ENCODE measurements at places on chromosomes 1 and 21.

DNA sequence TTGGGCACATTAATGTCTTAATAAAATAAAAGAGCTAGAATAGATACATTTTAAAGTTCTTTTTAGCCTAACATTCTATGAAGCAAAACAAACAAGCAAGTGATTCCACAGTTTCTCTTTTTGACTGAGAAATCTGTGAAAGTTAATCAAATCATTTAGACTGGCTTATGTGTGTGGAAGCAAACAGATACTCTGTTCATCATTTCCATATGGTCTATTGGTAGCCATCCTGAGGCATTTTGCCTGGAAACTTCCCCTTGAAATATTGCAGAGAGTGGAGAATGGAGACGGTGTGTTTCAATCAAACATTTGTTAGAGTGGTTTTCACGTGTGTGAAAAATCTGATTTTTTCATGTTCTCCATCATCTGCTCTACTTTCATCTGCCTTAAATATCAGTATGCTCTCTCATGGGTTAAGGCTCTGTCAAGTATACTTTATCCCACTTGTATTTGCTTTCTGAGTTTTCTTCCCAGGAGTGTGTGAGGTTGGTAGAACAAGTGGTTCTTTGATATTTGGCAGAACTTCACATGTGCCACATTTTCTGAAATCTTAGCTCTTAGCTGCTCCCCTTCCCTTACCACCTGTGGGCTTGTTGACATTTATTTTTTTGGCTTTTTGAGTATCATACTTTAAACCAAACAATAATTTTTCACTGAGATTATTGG lies 139.1 kb upstream of the PTGFR start:
- DNase-seq: no peak

DNA sequence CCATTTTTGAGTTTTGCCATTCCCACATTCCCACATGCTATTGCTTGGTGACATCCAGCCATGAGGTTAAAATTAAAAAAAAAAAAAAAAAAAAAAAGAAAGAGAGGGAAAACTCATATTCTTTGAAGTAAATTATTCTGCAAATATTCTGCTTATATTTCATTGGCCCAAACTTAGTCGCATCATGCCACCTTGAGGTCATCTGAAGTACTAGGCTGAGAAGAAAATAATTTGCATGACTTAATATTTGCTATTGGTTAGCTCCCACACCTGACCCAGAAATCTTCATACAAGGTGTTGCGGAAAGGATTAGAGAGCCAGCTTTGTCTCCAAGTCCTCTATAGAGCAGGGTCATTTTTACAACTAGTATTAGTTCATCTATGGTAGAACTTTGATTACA lies 2206.0 kb downstream of the MRPL39 start:
- DNase-seq: peak; percentile 63

GRCh38 chr21:34305605-34306604 lies 57.9 kb upstream of the KCNE2 start:
- no peak for DNase-seq

DNA sequence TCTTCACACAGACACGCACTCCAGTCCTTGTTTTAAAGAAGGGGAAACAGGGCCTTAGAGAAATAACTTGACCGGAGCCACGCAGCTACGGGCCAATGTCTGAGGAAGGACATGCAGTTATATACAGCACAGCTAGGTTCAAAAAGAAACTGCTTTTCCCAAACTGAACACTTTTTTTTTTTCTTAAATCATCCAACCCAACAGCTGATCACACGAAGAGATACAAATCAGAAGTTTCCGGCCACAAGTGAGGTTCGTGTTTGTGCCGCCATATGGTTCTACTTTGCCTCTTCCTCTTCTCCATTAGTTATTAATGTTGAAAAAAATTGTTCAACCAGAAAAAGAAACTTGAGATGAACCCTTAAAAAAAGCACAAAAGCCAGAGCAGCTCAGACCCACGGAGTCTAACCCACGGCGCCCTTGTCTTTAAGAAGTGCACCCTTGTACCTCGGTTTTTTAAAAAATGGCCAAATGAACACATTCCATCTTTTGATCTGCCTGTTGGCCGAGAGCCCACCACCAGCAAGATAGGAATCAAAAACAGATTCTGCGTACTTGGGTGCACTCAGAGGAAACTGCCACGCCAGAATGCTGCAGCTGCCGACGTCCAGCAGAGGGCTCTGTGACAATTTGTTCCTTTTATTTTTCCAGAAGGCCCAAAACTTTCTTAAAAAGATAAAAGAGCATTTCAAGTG lies 78.9 kb downstream of the SLC66A1 start:
- peak; percentile 66 for DNase-seq

DNA sequence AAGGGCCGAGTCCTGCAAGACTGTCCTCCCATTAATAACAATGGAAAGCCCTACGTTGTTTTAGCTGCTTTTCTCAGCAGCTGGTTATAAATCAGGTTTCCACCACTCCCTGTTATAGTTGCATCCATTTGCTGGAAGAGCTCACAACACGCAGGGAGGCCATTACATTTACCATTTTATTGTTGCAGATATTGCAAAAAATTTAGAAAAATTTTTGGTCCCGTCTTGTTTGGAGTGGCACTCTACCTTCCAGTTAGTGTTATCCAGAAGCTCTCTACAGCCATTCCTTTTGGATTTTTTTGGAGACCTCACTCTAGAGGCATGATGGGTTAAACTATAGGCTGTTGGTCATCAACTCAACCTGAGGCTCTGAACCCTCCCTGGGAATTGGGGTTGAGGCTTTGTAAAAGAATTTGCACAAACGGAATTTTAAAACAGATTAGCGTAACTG lies 1532.1 kb upstream of the TPTE start:
- no peak for DNase-seq

DNA sequence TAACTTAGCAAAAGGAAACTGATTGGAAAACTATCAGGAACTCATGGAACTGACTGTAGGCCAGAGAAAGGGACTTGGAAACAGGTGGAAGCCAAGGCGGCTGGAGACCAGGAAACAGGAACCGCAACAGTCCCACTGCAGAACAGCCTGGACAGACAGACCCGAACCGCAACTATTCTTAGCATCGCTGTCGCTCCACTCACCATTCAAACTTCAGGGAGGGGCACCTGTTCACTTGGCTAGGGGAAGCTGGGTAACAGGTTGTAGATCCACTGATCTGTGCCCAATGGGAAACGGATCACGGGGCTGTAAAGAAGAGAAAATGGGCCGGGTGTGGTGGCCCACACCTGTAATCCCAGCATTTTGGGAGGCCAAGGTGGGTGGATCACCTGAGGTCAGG lies 61.9 kb downstream of the CLSTN1 start:
- DNase-seq: no peak

DNA sequence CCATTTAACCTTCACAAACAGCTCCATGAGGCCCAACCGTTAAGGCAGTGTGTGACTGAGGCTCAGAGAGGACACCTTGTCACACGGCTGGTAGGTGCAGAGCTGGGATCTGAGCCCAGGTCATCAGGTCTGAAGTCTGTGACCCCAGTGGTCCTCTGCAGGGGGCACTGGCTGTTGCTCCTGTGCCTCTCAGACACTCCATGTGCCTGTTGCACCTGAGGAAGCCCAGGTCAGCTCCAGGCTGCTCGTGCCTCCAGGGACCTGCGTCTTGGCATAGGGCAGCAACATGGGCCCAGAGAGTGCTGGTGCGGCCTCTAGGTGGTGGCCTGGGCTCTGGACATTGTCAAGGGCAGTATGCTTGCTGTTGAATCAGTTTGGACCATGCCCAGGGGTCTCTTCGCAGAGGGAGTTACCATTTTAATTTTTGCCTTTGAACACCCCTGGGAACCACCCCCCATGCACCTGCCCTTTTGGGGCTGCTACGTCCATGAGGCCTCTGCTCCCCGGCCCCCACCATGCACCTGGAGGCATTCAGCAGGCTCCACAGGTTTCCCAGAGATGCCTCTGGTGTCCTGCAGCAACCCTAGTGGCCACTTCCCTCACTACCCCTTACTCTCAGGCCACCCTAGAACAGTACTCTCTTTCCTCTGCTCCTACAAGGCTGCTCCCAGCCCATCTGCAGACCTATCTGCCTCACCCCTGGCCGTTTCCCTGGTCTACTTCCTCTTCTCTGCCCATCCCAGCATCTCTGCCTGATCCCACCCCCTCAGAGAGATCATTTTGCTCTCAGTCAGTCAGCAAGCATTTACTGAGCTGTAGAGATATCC lies 25.2 kb upstream of the EPS8L3 start:
- DNase-seq: no peak

- peak; percentile 73 for DNase-seq
Observed at GRCh38 chr1:119275145-119276134, 93.1 kb upstream of the HAO2 start.

- DNase-seq: no peak
Observed at GRCh38 chr1:4207842-4208692, 308.0 kb upstream of the C1orf174 start.

DNA sequence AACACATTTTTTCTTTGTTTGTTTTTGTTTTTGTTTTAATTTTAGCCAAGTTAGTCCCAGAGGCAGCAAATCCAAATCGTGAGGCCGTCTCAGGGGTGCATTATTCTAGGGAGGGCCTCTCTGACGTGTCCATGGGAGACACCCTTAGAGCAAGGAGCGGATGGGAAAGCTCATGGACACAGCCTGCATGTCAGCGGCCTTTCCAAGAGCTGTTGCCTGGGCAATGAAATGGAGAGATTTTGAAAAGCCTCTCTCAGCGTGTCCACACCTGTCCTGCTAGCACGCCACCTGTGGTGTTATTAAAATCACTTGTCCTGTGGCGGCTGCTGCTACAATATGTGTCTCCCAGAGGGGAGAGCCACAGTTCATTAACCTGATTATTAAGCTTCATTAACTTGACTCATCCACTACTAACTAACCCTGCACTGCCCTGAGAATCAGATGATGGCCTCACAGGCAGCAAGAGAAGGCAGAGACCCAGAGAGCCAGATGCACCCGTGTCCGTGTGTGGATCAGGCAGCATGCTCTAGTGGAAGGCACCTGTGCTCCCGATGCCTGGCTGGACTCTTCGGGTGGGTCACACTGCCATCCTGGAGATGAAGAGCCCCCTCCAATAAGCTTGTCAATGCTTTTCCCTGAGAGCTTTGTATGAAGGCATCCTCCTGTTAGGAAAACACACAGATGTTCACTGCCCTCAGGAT lies 133.3 kb downstream of the PGBD5 start:
- no peak for DNase-seq

DNA sequence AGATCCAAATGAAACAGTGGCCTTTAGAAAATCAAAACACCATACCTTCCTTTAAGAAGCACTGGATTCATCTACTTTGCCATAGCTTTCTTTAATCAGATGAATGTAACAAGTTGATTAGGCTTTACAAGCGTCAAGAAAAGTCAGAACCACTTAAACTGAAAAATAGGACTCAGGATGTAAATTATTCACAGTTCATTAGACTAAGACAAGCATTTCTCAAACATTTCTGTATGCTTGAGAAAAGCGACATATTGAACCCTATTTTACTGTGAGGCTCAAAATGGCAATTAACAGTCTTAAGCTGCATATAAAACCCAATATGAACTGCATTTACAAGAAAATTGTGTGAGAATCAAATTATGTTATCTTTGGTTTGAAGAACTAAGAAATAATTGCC lies 256.7 kb upstream of the SNX7 start:
- no peak for DNase-seq

DNA sequence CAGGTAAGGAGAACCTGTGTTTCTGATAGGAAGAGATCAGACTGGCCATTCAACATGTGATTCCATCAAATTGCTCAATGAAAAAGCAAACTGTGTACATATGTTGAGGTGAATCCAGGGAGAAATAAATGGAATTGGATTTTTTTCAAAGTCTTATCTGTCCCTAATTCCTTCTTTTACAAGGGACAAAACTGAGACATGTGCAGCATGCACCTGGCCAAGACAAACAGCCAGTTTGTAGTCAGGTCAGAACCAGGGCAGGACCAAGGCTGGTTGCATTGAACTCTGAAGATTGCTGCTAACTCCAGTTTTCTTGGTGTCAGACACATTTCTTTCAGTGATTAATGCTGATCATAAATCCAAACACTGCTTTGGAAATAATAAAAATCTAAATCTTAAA lies 69.6 kb upstream of the CCDC190 start:
- DNase-seq: no peak

DNA sequence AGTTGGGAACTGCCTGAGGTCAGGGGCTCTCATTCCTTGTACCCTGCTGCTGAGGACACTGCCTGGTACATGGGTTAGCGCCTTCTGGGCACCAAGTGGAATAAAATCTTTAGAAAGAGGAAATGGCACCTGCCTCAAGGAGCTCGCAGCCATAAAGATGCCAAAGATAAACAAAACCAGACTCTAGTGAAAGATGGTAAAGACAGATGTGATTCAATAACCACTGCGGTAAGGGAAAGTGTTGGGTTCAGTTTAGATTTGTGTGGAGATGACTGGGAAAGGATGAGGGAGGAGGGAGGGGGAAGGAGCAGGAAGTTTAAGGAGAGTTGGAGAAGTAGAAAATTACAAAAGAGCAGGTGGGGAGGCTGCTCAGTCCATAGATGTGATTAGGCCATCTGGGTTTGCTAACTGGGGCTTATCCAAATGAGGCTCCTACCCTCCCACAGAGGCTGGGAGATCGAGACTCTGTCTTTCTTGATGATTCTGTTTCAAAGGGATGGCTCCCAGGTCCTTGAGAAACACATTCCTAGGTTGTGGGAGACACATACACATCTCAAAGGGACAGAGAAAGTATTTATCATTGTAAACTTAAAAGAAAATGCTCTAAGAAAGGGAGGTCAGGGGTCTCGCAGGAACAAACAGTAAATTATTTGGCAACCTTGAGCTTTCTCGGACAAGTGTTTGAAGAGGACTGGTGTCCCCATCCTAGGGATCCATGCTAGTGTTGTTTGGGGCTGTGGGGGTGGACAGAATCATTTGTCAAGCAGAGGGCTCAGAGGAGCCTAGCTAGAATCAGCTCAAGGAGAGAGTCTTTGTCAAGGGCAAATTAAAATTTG lies 65.7 kb upstream of the MORC3 start:
- DNase-seq: no peak

DNA sequence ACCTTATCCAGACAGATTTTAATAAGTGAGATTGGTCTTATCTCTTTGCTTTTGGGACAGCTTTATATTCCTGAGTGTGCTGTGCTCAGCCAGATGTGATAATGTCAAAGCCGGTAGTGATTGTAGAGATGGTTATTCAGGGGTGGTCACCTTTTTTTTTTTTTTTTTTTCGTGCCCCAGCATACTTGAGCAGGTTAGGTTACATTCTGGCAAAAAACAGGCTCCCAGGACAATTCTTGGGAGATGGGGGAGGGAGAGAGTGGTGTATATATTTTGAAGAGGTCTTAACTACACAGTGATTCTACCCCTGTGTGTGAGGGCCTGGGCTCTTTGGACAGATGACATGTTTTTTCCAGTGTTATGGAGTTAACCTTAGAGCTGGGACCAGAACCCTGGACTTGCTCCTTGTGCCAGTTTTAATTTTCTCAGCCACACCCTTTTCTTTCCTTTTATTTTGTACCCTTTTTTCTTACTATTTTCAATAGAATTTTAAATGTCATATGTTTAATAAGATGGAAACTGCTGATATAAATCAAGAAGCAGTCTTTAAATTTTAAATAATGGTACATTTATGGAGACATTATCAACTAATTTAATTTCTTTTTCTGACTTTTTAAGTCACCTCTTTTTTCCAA lies 88.4 kb downstream of the DYRK1A start:
- DNase-seq: no peak
